ENCODE measurements at places on chromosomes 12 and 14.
A peak's percentile ranks its signal among the peaks of the same experiment; 100 is the strongest.

DNA sequence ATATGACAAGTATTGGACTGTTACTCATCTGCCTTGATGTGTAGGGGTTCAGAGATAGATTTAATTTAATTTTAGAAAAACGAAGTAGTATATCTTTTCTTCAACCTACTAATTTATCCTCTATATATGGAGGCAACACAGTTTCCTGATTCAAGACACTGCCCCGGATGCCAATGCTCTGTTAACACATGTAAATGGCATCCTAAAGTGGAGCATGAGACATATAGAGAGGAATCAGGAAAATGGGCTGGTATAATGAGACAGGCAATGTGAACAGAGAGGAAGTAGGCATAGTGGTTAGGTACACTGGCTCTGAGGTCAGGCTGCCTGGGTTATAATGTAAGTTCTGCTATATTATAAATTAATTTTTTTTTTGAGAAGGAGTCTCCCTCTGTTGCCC lies 85.6 kb downstream of the OTOGL start:
- DNase-seq = no peak

DNA sequence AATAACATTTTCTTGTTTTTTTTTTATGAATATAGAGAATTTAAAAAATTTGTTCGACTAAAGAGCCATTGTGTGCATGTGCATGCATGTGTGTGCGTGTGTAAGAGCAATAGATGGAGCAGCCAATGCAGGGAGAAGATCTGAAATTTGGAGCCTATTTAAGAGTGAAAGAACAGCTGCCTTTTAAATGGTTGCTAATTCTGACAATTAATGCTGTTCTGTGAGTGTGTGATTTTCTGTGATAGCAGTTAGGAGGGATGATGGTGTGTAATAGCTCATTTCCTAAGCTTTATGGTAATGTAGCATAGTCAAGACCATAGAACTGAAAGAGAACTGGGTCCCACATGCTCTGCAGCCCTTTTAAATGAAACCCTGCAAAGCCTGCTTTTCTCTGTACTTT lies 137.9 kb downstream of the NRXN3 start:
- peak; percentile 78 for DNase-seq

- DNase-seq = no peak
Observed at GRCh38 chr12:105705765-105706164, 375.3 kb downstream of the C12orf75 start.

DNA sequence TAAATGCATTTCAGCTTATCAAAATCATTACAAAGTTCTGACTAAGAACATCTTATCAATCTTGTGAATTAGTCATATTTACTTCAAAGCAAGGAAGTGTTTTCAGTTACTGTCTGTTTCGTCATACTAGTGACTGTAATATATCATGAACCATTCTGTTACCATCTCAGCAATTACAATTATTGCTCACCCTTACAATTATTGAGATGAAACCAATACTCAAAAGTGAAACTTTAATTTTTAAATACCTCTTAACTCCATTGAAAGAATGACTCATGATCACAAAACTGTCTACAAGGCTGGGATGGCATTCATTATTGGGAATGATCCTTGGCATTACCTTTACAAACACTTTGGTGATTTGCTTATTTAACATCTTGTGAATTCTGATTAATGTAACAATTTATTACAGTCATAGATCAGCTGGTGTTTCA lies 90.3 kb downstream of the RPS6KA5 start:
- no peak for DNase-seq

DNA sequence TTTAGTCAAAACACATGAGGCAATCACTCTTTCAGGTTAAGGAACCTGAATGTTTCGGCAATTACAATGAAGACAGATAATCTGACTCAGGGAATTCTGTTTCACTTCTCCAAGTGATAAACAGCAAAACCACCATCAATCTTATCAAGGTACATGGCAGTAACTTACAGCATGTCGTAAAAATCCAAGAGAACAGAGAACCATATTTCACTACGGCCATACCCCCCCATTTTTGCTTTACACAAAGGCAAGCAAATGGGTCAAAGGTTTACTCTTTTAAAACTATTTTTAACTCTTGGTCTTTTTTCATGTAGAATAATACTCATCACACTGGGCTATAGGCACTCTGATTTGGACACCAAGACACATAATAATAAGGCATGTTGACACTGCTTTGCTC lies 102.4 kb downstream of the PPM1H start:
- DNase-seq = no peak

- no peak for DNase-seq
Observed at GRCh38 chr12:9118158-9118557, 2.4 kb upstream of the A2M start.

GRCh38 chr12:91191513-91192111 lies 9.0 kb upstream of the DCN start:
- DNase-seq = no peak
